ENCODE measurements at places on chromosomes 1 and 21. TPM values are rescaled to one million over a fixed set of nuclear protein-coding genes. Genes with fewer than 3 reads are reported as not detected.

Gene LDLRAD1
- not detected for total RNA-seq

Gene PLEKHO1
- total RNA-seq: 33.2 TPM

Gene SLC26A9
- not detected for total RNA-seq

Gene U2AF1
- 53.6 TPM for total RNA-seq

Gene MPL
- total RNA-seq: not detected

Gene OR2T11
- total RNA-seq: not detected

Gene LENEP
- not detected for total RNA-seq

Gene CFAP126
- not detected for total RNA-seq
